Nucleus accumbens (tissue), 56 donors: ENCODE measurements at places on chromosomes 5 and 9.

DNA sequence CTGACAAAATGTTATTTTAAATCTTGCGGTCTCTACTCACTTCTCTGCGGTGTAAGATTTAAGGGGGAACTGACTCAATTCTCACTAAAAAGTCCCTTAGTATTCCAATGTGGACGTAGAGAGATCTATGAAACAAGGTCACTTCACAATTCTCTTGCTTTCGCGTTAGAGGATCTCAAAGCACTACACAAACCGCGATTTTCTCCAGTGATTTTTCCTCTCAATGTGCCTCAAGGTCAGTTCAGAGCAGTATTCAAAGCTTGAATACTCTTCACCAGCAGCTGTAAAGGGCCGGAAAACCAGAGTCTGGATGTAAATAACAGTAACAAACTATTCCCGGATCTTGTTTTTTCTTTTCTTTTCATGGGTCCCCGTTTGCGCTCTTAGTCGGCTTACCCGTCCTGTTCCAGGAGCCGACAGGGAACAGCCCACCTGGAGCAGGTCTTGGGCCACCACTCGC lies 128.2 kb downstream of the TMEM161B start:
- DNase-seq: no peak

DNA sequence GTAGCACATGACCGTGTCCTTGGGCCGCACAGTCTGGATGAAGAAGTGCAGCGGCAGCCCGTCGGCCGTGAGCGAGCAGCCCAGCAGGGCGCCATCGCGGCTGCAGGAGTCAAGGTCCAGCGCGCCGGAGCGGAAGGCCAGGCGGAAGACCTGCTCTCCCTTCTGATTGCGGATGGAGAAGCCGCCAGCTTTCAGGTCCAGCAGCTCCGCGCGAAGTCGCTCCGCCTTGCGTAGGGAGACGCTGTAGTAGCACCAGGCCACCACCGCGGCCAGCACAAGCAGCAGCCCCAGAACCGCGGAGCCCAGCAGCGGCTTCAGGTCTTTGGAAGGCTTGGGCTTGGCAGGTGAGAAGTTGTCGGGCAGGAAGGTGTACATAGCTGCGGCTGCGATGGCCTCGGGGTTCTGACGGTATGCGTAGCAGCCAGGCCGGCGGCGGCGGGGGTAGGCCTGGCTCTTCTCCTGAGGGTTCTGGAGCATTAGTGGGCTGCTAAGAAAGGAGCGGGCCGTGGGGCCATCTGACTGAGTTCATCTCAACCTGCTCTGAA lies 4.2 kb downstream of the MYORG start:
- no peak for DNase-seq

DNA sequence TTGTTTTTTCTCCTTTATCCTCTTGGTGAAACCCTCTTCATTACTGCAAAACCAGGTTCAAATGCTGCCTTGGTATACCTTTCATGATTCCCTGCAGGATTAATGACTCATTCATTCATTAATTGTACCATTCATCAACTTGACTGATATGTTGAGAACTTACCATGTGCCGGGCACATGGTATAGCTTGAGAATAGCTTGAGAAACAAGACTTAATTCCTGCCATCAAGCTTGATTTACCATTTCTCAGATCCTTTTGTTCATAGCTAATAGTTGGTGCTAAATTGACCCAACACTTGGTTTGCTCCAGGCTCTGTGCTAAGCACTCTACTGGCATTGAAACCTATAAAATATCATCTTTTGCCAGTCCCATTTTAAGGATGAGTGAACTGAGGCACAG lies 165.7 kb downstream of the YIPF5 start:
- no peak for DNase-seq

DNA sequence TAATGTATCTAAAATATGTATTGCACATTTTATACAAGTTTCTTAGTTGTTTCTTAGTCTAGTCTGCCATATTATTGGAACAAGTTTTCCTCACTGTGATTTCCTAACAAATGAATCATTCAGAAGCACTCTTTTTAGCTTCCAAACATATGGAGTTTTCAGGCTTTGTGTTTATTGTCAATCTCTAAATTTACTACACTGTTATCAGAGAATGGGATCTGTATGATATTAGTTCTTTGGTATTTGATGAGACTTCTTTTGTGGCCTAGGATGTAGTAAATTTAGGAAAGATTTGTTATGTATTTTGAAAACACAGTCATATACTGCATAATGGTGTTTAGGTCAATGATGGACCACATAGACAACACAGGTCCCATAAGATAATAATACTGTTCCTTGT lies 25.7 kb downstream of the SREK1IP1 start:
- DNase-seq: no peak

DNA sequence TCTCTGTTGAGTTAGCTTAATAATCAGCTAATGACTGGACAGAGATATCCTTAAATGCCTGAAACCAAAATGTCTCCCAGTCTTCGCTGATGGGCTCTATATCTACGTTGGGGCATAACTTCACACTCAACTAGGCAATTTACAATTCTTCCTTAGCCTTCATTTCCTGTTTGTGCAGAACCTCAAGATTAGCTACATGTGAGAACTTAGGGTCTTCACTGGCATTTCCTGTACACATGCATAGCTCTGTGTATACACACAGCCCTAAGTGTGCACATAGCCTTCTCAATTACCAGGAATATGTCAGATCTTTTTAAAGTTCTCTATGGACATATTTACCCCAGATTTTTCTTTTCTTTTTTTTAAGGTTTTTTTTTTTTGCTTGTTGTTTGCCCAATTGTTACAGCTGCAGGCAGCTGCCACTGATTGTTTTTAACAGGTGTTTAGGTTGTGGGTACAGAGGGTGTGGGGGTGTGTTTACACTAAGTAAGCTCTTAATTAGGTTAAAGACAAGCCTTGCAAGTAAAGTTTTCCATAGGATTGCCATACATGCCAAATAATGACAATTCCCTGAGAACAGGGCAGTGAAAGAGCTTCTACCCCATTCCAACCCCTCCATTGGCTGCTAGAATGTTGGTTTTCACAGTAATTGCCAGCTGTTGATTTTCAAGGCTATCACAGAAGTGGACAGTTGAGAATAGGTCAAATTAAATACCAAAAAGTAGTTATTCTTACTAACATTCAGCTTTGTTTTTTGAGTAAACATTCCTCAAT lies 441.0 kb downstream of the TLE4 start:
- DNase-seq: no peak

DNA sequence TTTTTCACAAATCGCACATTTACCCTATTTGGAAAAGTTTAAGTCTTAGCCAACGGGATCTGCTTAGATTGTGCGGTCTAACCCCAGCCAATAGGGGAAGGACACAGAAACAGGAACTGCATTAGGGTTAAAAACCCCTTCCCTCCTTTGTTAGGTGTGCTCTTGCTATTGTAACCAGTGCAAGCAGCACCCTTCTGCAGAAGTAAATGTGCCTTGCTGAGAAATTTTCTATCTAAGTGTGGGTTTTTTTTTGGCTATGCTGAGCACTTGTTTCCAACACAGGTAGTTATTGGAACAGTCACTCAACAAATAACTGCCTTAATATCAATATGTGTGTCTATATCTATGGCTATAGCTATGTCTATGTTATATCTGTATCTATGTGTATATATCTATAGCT lies 190.0 kb downstream of the TRIM32 start:
- DNase-seq: no peak
